ENCODE measurements at places on chromosomes 13 and 19.

- DNase-seq: no peak
Observed at GRCh38 chr13:20989656-20990321, 71.6 kb downstream of the LATS2 start.

DNA sequence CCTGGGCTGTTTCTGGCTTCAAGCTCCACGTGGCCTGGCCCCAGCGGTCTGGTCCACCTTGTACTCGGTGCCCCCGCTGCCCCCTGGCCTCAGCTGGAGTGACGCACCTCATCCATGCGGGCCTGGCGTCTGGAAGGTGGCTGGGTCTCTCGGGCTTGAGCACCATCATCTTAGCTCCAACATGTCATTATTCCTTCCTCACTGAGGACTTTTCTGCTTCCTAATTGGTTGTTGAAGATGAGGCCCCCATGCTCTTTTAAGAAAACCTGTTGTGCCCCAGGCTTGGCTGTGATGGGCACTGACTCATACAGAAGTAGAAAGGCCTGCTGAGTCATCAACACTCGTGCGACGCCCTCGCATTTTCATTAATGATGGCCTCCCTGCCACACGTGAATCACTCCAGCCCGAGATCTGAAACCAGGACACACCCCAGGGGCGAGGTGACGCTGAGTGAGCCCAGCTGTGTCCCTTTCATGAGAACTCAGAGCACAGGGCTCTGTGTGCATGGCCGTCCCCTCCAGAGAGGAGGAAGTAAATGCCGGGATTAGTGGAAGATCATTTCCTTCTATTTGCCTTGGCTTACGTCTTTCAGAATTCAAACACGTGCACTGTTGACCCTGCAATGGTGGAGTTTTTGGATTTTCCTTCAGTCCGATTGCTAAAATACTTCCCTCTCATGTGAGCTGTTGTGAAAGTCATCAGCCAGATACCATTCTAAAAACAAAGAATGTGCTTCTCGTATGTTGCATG, 14.0 kb upstream of the GJA3 start:
- no peak for DNase-seq

GRCh38 chr13:75830842-75831241, 194.7 kb downstream of the LMO7 start:
- no peak for DNase-seq

DNA sequence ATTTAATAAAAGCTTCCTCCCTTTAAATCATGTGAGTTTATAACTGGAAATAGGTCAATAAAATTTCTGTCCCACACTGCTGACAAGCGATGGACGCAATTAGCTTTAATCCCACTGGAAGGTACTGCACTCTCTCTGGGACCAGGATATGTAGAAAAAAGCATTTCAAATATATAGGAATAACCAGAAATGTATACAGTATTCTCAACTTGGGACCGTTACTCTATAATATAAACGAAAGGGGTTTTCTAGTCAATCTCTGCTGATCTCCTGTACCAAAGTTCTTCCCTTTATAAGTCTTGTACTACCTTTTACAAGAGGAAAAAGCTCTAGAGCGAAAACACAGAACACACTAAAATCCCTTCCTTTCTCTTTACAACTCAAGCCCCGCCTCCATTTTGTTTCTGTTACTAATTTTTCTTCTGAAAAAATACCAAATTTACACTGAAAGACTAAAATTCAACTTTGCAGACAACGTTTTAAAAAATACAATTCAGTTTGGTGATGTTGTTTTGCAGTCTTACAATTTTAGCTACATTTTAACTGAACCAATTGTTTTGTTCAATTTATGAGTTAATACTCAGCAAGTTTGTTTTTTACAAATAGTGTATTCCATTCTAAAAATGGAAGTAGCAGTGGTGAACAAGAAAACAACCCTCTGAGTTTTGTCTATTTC, 1.7 kb upstream of the USPL1 start:
- no peak for DNase-seq

DNA sequence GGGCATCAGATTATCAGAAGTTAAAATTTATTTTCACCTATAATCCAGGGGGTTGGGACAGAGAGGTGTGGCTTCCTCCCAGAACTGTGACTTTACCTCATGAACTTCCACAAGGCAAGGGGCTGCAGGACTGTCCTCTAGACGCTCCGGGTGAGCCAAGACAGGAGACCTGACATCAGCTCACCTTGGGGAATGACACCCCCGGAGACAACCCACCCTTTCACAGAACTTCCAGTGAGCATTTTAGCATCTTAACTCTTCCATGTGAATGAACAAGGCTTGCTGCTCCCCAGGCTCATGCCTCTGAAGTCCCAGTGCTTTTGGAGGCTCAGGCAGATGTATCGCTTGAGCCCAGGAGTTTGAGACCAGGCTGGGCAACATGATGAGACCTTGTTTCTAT, 29.4 kb upstream of the TFDP1 start:
- DNase-seq: no peak

DNA sequence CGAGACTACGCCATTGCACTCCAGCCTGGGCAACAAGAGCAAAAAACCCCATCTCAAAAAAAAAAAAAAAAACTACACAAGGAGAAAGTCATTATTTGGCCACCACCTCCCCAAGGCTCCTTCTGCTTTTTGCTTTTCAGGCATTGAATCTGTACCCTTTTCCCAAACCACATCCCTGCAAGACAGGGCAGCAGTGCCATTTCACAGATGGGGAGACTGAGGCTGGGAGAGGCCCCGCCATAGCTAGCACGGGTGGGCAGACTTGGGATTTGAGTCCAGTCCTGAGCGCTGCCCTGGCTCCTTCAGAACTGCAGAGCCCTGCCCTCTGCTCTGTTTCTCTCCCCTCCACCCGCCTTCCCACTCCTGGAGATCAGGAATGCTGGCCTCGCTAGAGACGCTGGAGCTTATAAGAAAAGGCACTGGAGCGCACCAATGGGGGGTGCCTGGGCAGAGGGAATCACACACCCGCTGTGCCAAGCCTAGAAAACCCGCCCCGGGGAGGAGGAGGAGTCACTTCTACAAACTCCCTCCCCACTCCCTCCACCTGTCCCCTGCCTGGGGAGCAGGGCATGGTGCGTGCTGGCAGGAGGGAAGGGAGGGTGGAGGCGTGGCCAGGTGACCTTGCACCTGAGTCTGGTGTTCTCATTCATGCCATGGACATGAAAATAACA, 17.6 kb downstream of the TJP3 start:
- no peak for DNase-seq

DNA sequence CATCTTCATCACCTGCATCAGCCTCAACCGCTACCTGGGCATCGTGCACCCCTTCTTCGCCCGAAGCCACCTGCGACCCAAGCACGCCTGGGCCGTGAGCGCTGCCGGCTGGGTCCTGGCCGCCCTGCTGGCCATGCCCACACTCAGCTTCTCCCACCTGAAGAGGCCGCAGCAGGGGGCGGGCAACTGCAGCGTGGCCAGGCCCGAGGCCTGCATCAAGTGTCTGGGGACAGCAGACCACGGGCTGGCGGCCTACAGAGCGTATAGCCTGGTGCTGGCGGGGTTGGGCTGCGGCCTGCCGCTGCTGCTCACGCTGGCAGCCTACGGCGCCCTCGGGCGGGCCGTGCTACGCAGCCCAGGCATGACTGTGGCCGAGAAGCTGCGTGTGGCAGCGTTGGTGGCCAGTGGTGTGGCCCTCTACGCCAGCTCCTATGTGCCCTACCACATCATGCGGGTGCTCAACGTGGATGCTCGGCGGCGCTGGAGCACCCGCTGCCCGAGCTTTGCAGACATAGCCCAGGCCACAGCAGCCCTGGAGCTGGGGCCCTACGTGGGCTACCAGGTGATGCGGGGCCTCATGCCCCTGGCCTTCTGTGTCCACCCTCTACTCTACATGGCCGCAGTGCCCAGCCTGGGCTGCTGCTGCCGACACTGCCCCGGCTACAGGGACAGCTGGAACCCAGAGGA, 2.6 kb downstream of the P2RY11 start:
- no peak for DNase-seq

GRCh38 chr13:99260216-99260615, 2.0 kb upstream of the GPR18 start:
- DNase-seq: no peak

DNA sequence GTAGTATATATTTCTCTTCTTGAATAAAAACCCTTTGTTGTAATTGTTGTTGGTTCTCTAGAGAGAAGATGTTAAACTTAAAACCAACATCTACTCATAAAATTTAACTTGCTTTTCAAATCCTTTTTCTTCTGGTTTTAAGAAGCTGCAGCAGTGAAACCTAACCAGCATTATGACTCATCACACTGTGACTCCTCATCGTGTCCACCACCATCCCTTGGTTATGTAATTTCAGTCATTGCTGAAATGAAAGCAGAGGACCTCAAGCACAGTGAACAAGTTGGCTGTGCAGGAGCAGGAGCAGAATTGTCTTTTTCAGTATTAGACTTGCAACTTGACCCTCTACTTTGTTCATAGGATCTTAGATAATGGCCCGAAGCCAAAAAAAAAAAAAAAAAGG, 64.9 kb upstream of the HTR2A start:
- no peak for DNase-seq

GRCh38 chr19:12669270-12670158, 2.9 kb downstream of the WDR83 start:
- peak; percentile 72 for DNase-seq

DNA sequence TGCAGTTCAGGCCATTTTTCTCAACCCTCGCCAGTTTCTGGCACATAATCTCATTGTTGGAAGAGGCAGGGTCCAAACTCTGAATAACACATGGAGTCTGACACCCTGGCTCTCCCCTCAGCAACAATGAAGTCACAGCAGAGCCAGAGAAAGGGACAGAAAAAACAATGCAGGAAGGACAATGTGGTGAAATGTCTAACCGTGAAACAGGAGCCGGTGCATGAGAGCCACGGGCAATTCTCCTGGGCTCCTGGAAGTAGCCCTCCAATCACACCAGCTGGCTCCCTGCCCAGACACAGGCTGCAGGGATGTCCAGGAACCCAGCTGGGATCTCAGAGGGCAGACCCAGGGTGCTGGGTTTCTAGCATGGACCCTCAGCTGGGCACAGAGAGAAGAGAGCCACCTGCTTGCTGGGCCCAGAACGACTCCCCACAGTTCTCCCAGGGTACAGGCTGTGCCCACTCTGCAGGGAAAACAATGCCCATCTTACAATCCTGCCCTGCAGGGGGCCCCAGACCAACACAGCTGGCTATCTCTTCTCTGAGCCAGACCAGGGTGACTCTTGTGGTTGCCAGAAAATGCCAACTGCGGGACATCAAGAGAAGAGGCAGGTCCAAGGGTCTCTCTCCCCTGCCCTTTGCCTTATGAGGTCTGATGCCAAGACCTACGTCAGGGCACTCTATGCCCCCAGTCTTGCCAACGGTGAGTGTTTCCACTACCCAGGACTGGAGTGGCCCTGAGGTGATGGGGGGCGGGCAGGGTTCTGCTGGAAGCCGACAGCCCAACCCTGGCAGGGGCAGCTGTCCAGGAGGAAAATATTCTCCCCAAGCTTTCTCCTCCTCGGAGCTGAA, 64.5 kb downstream of the CEBPG start:
- no peak for DNase-seq

DNA sequence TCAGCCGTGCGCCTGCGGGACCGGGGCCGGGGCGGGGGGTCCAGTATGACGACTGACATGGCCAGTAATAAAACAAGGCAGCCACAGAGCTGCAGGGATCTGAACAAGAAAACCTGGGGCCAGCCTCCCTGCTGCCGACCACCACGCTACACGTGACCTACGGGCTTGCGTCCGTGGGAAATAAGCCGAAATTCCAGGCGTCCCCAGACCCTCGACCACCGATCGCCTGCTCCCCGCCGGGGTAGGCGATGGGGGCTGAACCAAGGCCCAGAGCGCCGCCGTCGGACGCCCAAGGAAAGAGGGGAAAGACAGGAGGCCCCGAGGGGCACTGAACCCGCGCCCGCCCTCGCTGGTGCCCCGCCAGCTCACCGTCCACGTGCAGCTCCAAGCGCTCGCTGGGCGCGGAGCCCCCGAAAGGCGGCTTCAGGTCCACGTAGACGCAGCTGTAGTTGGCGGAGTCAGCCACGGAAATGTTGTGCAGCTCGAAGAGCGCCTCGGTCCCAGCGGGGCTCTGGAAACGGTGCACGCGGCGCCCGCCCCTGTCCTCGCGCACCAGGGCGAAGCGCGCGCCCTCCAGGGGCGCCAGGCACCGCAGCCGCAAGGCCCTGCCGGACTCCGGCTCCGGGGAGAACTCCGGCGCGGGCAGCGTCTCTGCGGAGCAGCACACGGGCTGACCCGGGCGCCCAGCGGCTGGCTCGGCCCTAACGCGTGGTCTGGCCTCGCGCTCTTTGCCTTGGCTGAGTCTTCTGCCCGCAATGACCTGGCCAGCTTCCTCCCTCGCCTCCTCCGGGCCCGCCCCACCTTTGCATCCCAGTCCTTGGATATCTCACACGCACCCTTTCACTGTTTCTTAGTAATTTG, 3.1 kb downstream of the A1BG start:
- no peak for DNase-seq

- DNase-seq: no peak
Observed at GRCh38 chr19:2517881-2518601, 42.1 kb downstream of the GADD45B start.

- no peak for DNase-seq
Observed at GRCh38 chr13:71546881-71547280, 320.1 kb downstream of the DACH1 start.

- no peak for DNase-seq
Observed at GRCh38 chr13:114049026-114049425, 75.2 kb upstream of the C13orf46 start.

GRCh38 chr19:47419030-47419783, at the start of gene MEIS3:
Gene MEIS3, minus strand, starts transcription at chr19:47419527. Its CDS starts 446 bp downstream, at chr19:47419081.
- DNase-seq: no peak

All from HuH-7 (cell line).